ENCODE measurements at places on chromosomes 1 and 21.

GRCh38 chr1:156747742-156748669, 3.5 kb downstream of the HDGF start:
- DNase-seq, result no peak

DNA sequence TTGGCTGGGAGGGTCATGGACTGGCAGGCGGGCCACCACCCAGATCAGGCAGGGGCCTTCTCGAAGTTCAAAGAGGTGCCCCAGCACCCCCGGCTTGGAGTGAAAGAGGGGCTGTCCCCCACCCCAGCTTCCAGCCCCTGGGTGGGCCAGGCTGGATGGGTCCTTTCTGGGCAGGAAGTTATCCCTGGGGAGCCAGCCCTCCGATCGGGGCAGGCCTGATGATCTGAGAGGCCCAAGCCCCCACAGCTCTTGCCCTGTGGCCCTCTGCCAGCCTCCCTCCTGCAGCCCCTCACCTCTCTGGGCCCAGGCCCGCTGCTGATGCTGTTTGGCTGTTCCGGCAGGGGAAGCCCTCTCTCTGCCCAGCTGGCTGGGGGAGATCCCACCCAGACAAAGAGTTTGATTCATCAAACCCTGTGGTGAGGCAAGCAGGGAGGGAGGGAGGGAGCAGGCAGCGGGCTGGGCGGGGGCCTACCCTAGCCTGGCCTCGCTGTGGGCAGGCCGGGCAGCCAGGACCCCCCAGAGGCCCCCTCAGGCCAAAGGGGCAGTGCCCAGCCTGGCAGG, 2.5 kb downstream of the ARHGEF19 start:
- DNase-seq, result no peak

DNA sequence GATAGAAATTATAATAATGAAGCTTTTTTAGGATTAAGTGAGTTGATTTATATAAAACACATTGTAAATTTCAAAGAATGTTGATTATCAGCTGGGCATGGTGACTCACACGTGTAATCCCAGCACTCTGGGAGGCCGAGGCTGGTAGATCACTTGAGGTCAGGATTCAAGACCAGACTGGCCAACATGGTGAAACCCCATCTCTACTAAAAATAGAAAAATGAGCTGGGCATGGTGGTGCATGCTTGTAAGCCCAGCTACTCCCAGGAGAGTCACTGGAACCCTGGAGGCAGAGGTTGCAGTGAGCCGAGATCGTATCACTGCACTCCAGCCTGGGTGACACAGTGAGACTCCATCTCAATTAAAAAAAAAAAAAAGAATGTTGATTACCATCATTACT, 18.4 kb downstream of the ADAMTS1 start:
- no peak for DNase-seq

DNA sequence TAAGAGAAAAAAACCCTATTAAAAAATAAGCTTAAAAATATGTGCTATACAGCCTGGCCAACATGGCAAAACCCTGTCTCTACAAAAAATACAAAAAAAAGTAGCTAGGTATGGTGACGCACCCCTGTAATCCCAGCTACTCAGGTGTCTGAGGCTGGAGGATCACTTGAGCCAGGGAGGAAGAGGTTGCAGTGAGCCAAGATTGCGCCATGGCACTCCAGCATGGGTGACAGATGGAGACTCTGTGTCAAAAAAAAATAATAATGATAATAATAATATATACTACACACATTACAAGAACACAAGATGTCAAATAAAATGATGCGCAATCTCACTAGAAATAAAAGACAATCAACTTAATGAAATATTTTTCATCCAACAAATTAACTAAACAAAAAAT, 22.9 kb downstream of the NRDC start:
- DNase-seq, result no peak

DNA sequence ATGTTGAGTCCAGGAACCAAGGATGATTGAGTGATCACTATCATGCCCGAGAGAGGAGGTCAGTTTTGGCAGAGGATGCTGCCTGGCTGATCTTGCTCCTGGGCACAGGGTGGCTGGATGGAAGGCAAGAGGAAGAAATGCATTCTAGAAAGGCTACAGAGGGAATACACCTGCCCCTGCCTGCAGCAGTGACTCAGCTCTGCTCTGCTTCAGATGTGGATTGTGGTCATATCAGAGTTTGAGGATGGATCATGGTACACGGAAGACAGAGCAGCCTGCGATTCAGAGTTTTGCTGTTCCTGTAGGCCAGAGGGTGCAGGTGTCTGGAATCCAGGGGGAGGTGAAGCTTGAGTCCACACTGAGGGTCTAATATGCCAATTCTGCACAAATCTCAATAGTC, 37.2 kb downstream of the PCP4 start:
- DNase-seq, result no peak

DNA sequence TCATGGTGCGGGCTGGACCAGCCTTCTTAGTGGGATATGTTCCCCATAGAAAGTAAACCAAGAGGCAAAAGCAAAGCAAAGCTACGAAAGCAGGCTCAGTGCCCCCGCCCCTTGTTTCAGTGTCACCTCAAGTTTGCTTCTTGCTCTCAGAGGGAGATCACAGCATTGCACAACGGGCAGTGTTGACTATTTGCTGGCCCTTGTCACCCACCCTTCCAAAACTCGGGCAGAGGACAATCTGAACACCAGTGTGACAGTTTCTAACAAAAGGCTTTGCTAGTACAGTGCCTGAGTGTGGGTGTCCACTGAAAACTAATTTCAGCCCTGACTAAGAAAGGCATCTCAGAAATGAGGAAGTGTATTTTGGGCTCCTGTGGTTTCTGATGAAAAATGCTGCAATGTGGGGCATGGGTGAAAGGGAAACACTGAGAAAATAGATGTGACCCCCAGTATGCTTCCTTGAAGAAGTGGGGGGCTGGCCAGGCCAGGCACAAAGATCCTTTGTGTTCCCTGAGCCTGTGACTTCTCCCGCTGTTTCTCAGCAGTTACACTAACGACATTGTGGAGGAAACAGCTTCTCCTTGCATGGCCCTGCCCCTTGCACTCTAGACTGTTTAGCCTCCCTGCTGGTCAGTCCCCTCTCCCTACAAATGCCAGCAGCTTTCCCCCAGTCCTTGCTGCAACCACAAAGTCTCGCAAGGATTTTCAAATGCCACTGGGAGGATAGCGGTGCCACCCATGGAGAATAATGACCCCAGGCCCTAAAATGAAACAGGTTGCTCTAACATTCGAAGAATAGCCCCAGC, 33.3 kb upstream of the KCNE1 start:
- DNase-seq, result no peak

DNA sequence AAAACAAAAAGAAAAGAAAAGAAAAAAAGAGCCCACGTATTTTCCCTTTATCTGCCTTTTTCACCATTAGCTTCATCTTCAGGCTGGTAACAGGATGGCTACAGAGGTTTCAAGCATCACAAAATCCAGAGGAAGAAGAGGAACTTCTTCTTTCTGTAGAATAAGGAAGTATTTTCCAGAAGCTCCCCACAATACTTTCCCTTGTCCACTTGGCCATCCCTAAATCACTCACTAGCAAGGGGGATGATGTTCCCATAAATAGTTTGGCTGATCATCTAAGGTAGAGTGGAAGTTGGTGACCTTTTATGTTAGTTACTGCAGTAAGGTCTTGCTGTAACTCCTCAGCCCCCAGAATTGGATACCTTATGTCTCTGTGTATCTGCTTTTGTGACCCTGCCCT, 45.1 kb upstream of the RNF11 start:
- DNase-seq, result no peak

- DNase-seq, result no peak
Measured at GRCh38 chr1:228286505-228287417, 78.9 kb downstream of the OBSCN start.

DNA sequence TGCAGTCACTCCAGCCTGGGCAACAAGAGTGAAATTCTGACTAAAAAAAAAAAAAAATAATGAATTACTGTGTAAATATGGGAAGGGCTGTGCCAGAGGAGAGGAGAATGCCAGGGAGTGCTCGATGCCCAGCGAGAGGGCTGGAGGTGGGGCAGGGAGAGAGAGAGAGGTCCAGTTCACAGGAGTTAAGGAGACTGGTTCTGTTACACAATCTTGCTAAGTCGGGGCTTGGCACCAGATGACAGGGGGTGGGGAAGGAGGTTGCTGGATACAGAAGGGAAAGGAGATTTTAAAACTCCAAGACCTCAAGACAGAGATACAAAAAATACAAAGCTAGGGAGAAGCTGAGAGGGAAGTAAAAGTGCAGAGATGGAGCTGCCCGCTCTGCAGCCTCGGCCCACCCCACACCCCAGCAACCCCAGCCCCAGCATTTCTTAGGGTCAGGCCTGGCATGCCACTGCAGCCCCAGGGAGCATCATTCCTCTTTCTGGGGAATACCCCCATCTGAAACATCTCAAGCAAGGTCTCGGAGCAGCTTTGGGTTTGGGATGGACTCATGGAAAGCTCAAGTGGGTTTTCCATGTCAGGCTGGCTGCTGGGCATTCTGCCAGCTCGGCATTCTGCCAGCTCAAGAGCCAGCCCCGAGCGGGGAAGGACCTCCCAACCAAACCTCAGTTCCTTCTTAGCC, 991 bp downstream of the SELENBP1 start:
- no peak for DNase-seq

GRCh38 chr1:160084771-160085321, 3.5 kb downstream of the KCNJ9 start:
- no peak for DNase-seq

GRCh38 chr1:224696891-224697765, 81.0 kb downstream of the CNIH3 start:
- no peak for DNase-seq

- DNase-seq, result no peak
Measured at GRCh38 chr1:15948595-15949452, 27.1 kb downstream of the ZBTB17 start.

DNA sequence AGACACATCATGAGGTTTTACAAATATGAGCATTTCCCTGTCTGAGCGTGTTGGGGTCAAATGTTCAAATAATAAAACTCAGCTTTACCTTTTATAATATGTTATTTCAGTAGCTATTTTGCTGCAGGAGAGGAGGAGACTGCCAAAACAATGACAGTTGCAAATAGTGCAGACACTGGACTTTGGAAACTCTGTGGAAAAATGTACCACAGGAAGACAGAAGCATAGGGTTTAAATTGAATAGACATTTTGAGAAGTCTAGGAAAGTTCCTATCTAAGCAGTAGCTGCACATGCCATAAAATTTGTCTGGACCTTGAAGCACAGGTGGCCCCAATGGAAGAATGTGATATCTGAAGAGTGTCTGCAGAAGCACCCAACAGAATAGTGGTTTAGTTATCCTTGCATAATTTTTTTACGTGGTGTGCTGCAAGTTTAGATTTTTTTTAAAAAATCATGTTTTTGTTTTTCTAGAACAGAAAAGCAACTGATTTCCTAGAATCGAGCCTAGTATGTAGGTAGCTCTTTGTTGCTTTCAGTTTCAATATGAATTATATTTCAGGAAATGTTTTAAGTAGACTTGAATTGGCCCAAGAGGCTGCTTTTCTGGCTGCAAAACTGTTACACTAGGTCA, 14.0 kb upstream of the GBP5 start:
- no peak for DNase-seq

DNA sequence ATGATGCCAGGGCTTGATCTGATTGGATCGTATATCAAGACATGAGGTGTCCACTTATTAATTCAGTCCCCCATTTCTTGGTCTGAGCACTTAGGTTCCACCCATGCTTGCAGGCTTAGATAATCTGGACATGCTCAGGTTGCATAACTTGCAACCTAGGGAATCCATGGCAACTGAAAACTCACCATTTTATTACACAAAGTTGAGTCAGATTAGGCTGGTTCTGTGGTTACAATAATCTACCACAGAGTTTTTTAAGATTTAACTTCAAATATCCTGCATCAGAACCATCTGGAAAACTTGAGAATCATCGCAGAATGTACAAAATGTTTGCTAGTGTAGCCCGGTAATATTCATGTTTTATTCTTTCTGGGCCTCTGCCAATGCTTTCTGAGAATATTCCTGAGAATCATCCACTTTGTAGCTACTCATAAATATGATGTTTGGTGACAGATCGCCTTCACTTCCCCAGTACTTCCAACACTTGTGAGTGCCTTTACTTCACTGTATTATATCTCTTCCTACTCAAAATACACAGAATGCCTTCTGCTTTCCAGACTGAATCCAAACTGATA, 707.2 kb upstream of the ADAMTS5 start:
- DNase-seq, result no peak

GRCh38 chr1:233005156-233005555, 54.7 kb downstream of the NTPCR start:
- DNase-seq, result no peak

- no peak for DNase-seq
Measured at GRCh38 chr1:206954459-206955342, 8.4 kb upstream of the PIGR start.

DNA sequence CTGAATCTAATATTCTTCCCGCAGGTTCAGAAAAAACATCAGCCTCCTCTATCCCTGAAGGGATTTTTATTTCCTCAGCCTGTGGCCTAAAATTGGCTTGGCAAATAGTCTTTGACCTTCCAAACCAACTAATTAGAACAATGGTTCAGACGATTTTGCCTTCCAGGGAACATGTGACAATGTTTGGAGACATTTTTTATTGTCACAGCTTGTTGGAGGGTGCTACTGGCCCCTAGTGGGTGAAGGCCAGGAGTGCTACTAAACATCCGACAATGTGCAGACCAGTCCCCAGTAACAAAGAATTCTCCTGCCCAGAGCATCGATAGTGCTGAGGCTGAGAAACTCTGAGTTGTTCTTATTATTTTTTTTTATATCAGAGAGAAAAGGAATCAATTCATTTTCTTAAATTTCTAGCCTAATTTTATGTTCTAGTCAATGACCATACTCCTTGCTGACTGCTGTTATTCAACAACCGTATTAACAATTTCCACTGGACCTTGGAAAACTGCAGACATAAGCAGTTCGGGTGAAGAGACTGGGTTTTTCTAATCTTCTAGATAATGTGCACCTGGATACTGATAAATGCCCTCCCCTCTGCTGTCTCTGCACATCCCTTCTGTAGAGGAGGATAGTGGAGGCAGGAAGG, 280.7 kb downstream of the LMX1A start:
- DNase-seq, result no peak

GRCh38 chr1:225700164-225700821, 47.4 kb upstream of the ENAH start:
- no peak for DNase-seq

DNA sequence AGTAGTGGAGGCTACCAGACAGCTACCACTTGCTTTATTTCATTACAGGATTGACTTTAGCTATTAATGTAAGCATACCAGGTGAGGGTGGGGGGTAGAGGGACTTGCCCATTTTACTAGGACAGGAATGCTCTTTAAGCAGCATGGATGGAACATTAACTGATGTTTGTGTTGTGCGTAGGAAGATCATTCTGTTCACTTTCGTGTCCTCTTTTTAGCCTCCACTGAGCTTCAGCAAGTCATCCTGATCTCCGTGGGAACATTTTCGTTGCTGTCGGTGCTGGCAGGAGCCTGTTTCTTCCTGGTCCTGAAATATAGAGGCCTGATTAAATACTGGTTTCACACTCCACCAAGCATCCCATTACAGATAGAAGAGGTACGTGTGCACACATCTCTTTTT, 29.3 kb downstream of the IFNGR2 start:
- DNase-seq, result no peak

DNA sequence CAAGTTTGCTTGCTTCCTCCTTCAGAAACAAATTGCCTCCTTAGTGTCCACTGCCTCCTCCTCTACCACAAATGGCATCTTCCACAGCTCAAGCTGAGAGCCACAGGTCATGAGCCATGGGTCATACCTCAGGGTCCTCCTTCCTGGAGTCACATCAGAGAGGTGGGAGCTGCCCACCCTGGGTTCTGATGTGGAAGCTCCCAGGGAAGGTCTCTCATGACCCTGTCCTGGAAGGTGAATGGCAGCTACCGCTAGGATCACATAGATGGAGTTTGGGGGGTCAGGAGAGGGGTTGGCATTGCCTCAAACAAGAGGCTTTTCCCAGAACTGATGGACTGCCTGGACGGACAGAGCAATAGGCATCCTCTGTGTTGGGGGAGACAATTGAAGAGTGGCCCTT, 321.4 kb downstream of the MATN1 start:
- DNase-seq, result no peak

- DNase-seq, result no peak
Measured at GRCh38 chr21:42226626-42227025, 7.7 kb downstream of the ABCG1 start.

Measured in activated CD4-positive, alpha-beta T cell treated with anti-CD3 and anti-CD28 coated beads for 24 hours (primary cell).